ENCODE measurements at places on chromosomes 3 and 15.

- no peak for DNase-seq
Measured at GRCh38 chr3:60192297-60193114, 1058.7 kb downstream of the FHIT start.

GRCh38 chr3:158352551-158352950 lies 218.4 kb upstream of the MLF1 start:
- DNase-seq = no peak

- DNase-seq = no peak
Measured at GRCh38 chr3:123143669-123144411, 57.9 kb upstream of the SEC22A start.

- DNase-seq = no peak
Measured at GRCh38 chr15:53976844-53977392, 1.3 kb upstream of the UNC13C start.

DNA sequence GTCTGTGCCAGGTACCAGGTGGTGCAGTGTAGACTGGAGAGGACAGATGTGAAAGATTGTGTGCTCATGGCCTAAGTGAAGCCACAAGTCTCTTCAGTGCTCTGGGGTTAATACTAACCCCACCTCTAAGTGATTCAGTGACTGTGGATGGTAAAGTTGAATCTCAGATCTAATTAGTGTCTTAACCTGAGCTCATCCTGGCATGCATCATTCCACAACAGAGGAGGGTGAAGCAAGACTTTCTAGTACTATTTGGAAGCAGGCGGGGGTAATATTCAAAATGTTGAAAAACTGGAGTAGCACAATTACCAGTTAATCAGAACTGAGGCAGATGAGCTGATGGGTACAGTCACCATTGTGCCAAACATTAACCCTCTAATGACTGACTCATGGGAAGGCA lies 2.8 kb upstream of the MESD start:
- no peak for DNase-seq

GRCh38 chr15:33581032-33581431 lies 270.3 kb downstream of the RYR3 start:
- DNase-seq = no peak

All from brain pericyte (primary cell).